Activated CD4-positive, alpha-beta memory T cell treated with anti-CD3 and anti-CD28 coated beads, Interleukin-2, amount 10 ng/mL, durations not matched to agents 7 days and 5 days (primary cell): ENCODE measurements at places on chromosomes 12 and 14. TPM values are rescaled to one million over a fixed set of nuclear protein-coding genes. Genes with fewer than 3 reads are reported as not detected.

TAMALIN gene
- 5.8 TPM for total RNA-seq

MYF5 gene
- total RNA-seq = not detected

NXPH4 gene
- 1.1 TPM for total RNA-seq

KRT6C gene
- total RNA-seq = not detected

CLBA1 gene
- total RNA-seq = 0.38 TPM

CD69 gene
- total RNA-seq = 197 TPM

AHSA1 gene
- 152 TPM for total RNA-seq

KCNH3 gene
- total RNA-seq = 0.58 TPM

MEG3 gene
- not detected for total RNA-seq

TMTC1 gene
- 0.93 TPM for total RNA-seq

FKBP11 gene
- total RNA-seq = 73.4 TPM

USP15 gene
- 134 TPM for total RNA-seq

FAM216A gene
- 14.7 TPM for total RNA-seq

SALL2 gene
- 1.5 TPM for total RNA-seq

C14orf180 gene
- total RNA-seq = not detected

CKB gene
- 3.8 TPM for total RNA-seq

KRT7 gene
- total RNA-seq = 9.3 TPM

OR4Q2 gene
- not detected for total RNA-seq

TEX52 gene
- total RNA-seq = 0.20 TPM

CCDC184 gene
- total RNA-seq = 0.63 TPM

PYM1 gene
- total RNA-seq = 54.2 TPM

C12orf54 gene
- total RNA-seq = not detected

CNTN1 gene
- total RNA-seq = not detected

GLS2 gene
- 1.3 TPM for total RNA-seq

PKP2 gene
- total RNA-seq = not detected

BDKRB2 gene
- total RNA-seq = not detected

AKAP5 gene
- 0.88 TPM for total RNA-seq

CPNE6 gene
- total RNA-seq = not detected

STAC3 gene
- total RNA-seq = 4.1 TPM

SLC4A8 gene
- 5.4 TPM for total RNA-seq

MSRB3 gene
- not detected for total RNA-seq

FGD4 gene
- total RNA-seq = 0.08 TPM

PZP gene
- not detected for total RNA-seq

KRT77 gene
- not detected for total RNA-seq

PTPRB gene
- not detected for total RNA-seq

TMEM63C gene
- total RNA-seq = 1.9 TPM

DRAM1 gene
- total RNA-seq = 4.0 TPM

DLGAP5 gene
- 95.8 TPM for total RNA-seq

ADAMTS20 gene
- total RNA-seq = not detected

TAS2R50 gene
- total RNA-seq = 0.73 TPM

ALDH1L2 gene
- total RNA-seq = 1.4 TPM

EPYC gene
- total RNA-seq = not detected

PLA2G1B gene
- not detected for total RNA-seq

SAMD15 gene
- 0.25 TPM for total RNA-seq

C14orf132 gene
- 1.2 TPM for total RNA-seq

NTF3 gene
- not detected for total RNA-seq

BEGAIN gene
- 3.1 TPM for total RNA-seq

GLT8D2 gene
- total RNA-seq = not detected

DEPDC4 gene
- total RNA-seq = 1.3 TPM

DCN gene
- not detected for total RNA-seq
